ENCODE measurements at places on chromosomes 5 and 9.

DNA sequence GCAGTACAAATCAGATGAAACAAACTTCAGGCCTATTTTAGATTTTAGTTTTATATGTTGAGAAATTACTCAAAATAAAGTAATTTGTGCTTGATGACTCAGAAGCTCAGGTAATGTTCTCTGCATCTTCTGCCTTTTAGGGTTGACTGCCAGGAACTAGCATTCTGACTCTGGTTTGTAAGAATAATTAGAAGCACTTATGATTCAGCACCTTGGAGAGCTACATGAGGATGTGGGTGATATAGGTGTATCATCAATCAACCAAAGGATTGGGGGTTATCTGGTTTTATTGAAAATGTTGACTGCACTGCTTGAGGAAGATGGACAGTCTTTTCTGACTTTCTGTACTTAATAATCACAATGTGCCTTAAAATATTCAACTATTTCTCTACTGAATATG lies 118.7 kb upstream of the SGCD start:
- DNase-seq, result no peak

DNA sequence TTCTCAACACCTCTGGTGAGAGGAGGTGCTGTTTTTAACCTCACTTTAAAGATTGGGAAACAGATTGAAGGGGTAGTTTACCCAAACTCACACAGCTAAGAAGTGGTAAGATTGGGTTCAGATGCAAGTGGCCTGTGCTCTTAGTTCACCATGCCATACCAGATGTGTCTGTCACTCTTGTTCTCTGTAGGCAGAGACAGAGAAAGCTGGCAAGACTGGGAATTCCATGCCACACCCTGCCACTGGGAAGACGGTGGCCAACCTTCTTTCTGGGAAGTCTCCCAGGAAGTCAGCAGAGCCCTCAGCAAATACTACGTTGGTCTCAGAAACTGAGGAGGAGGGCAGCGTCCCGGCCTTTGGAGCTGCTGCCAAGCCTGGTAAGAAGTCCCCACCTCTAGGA lies 11.0 kb downstream of the TCOF1 start:
- no peak for DNase-seq

DNA sequence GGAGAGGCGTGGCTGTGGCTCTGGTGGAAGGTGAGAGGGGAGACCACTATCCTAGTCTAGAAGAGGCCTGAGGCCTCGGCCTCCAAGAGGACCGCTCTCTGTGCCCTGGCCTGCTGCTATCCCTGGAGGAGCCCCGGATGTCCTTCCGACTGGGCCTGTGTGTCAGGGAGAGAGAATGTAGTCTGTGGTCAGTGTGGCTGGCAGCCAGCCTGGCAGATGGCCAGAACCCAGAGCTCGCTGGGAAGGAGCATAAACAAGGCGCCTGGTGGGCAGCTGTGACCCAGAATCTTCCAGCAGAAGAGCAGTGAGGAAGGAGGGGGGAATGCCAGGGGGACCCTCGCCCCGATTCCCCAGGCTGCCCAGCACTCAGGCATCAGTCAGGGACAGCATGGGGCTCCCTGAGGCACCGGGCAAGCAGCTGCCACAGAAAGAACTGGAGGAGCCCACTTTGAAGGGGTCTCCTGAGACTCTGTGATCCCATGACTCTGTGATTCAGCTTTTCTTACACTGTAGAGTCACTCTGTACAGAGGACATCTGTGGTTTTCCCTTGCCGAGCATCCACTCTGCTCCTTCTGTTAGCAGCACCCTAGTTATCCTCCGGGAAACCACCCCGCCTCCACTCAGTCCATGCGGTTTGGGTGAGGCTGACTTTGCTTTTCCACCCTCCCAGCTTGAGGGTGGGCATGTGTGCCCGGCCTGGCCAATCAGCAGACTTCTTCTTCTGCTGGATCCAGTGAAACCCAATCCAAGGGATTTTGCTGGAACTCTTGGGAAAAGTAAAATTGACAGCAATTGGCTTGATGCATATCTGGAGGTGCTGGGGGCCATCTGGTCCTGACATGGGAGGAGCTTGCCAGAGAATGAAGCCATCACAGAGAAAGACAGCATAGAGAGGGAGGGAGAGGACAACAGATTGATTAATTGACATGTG lies 46.2 kb upstream of the PWWP2A start:
- no peak for DNase-seq

GRCh38 chr5:179221196-179221876 lies 123.9 kb downstream of the ADAMTS2 start:
- DNase-seq, result no peak

- DNase-seq, result no peak
Observed at GRCh38 chr5:138967791-138968448, 92.8 kb upstream of the LRRTM2 start.

- no peak for DNase-seq
Observed at GRCh38 chr5:125251703-125252102, 505.3 kb upstream of the ZNF608 start.

GRCh38 chr9:93479726-93480125 lies 26.3 kb upstream of the FAM120AOS start:
- DNase-seq, result no peak

Measured in naive B cell (primary cell).